Stimulated activated CD8-positive, alpha-beta memory T cell treated with anti-CD3 and anti-CD28 coated beads, Interleukin-15, amount 100 ng/mL, for 24 hours (primary cell): ENCODE measurements at places on chromosomes 12 and 14.

GRCh38 chr14:84090837-84091236, 1439.1 kb upstream of the FLRT2 start:
- DNase-seq = no peak

GRCh38 chr12:70319605-70320004, 46.5 kb upstream of the KCNMB4 start:
- no peak for DNase-seq

- DNase-seq = no peak
Observed at GRCh38 chr12:13045816-13046215, 1.6 kb downstream of the FAM234B start.

DNA sequence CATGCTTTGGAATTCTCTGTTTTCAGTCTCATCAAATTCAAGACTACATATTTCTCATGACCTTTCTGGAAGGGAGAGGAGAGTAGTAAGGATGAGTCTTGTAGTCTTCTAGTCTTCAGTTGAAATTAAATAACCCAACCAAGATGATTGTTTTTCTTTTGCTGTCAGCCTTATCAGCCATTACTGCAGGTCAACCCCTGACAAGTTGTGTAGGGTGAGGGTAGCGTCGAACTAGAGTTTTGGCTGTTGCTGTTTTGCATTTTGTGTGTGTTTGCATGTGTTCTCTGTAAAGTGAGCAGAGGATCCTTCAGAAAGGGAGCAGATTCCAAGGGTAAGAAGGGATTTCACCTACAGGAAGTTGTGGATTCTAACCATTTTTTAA, 28.4 kb downstream of the DIP2B start:
- DNase-seq = no peak

DNA sequence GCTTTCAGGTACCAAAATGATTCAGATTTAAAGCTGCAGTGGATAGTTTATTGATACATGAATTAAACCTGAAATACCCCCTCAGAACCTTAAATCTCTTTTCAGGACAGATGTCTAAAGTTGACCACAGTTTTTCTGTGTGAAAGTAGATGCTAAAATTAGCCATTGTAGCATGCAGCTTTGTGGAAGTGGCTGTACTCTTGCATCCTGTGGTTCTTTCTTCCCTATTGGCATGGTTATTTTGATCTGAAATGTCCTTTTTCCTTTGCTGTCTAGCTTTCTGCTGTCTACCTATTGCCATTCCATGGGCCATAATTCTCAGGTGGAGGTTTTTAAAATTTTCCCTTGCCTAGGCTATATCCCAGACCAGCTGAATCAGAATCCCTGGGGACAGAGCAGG, 455.6 kb downstream of the ZFP36L1 start:
- no peak for DNase-seq

- no peak for DNase-seq
Observed at GRCh38 chr14:95185033-95185766, 27.9 kb upstream of the DICER1 start.

DNA sequence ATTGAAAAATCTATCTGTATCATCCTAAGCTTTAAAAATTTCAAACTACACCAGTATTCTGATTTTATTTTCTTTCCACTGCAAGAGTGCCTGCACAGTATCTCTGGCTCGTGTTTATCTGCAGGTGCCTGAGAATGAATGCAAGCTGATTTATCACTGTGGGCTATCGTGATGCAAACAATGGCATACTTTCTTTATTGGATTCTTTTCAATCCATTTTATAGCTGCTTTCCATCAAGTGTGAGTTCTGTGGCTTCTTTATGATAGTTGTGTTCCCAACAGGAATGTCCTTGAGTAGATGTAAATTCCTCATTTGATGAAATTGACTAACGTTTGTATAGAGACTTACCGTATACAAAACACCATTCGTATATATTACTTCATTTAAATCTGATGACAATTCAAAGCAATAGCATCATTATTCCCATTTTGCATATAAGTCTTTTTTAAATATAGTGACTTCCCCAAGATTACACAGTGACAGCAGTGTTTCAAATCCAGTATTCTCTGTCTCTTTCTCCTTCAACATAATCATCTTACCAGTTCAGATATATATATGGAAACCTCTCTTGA, 160.3 kb upstream of the ABCD2 start:
- no peak for DNase-seq

- no peak for DNase-seq
Observed at GRCh38 chr14:102882226-102882906, 40.1 kb upstream of the AMN start.

- DNase-seq = no peak
Observed at GRCh38 chr12:116898669-116899068, 12.1 kb upstream of the FBXW8 start.
